ENCODE measurements at places on chromosomes 2 and 18.

GRCh38 chr2:23446916-23447315 lies 61.9 kb downstream of the KLHL29 start:
- no peak overlapping the region for H3K27ac ChIP-seq
- no peak for DNase-seq
- no peak overlapping the region for H3K4me3 ChIP-seq
- peaks cover 19% of the 10 kb centered on the region for H3K27me3 ChIP-seq
- peaks cover 2% of the 10 kb centered on the region for H3K36me3 ChIP-seq

DNA sequence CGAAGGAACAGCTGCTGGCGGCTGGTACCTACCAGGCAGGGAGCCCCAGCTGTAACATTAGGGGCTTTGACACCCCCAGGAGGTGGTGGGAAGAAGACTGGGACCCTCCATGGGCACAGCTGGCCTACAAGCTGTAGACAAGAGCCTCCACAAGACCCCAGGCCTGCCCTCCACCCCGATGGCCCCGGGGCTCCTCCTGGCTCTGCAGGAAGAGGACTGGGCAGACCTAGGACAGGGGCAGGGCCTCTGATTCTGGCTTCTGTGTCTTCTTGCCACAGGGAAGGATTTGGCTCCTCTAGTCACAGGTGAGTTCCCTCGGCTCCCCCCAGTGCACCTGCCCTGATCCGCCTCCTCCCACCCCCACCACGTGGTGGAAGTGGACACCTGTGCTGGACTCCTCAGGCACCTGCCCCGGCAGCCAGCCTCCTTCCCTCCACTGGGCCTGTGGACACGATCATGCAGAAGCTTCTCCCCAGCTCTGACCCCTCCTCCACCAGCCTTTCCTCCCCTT lies 53.4 kb upstream of the ODC1 start:
- H3K27ac ChIP-seq = peak overlapping the region; percentile 13
- no peak for DNase-seq
- H3K4me1 ChIP-seq = peaks cover 5% of the 10 kb centered on the region
- H3K27me3 ChIP-seq = peaks cover 45% of the 10 kb centered on the region
- no peak overlapping the region for H3K4me3 ChIP-seq

DNA sequence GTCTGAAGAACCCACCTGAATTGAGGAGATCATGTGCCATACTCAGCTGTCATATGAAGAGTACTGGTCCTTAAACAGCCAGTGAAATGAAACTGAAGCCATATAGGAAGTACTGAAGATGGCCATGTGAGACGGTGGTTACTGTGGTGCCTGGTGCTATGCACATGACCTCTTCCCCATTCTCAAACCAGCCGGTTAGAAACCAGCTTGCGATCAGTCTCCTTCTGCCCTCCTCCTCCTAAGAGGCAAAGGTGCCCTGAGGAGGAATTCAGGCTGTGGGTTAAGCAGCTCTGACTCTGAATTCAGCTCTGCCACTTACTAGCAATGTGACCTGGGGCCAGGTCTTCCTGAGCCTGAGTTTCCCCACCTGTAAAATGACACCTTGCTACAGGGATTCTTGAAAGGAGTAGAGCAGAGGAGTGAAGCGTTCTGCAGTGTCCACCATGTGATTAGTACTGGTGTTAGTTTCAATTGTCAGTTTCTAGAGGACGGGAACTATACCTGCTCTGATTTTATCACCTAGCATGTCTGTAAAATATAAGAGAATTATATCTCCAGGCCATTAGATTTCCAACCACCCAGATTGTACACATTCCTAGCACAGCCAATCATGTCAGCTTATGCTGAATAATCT lies 5.1 kb downstream of the FECH start:
- H3K27me3 ChIP-seq = no peaks in the 10 kb centered on the region
- peaks cover 15% of the 10 kb centered on the region for H3K36me3 ChIP-seq
- DNase-seq = peak; percentile 9
- no peak overlapping the region for H3K4me3 ChIP-seq

DNA sequence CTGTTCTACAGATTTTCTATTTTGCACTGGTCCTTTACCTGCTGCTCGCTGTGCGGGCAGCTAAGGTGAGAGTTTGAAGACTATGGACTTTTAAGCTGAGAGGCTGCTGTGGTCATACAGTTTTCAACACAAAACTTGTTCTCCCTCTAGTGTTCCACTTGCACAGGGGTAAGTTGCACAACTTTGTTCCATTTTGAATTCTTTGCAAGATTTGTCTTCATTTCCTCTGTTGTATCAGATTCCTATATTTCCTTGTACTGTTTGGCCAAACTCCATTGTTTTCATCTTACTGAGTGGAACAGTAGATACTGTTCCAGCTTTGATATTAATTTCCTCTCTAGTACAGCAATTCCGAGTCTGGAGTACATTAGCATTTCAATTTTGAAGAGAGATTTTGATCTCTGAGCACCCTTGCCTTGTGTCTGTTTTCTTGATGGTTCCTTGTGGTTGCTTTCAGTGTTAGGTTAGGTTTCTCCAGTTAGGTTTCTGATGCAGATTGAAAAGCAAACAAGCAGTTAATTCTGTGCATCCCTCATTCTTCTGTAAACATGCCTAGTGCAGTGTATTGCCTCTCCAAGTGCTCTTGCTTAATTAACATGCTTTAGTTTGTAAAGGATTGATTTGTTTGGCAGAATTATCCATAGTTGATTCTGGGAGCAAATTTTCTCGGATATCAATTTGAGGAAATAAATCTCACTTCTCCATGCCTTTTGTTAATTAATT lies 188.8 kb downstream of the PTPRM start:
- H3K36me3 ChIP-seq = no peaks in the 10 kb centered on the region
- H3K27me3 ChIP-seq = no peaks in the 10 kb centered on the region
- no peak overlapping the region for H3K4me3 ChIP-seq
- DNase-seq = no peak
- H3K4me1 ChIP-seq = no peaks in the 10 kb centered on the region
- no peak overlapping the region for H3K27ac ChIP-seq

DNA sequence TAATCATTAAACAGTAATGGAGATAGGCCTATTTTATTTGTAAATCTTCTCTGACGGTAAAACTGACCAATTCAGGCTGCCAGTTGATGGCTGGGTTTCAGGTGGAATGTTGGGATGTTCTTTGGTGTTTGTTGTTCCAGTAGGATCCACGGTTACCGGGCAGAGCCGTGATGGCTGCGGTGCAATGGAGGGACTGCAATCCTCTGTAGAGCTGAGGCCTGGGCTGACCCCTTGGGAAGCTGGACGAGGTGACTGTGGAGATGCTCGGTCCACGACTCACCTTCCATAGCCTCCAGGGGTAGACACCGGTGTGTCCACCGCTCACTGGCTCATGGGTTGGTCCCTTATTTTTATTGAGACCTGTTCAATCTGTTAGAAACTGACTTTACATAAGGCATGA lies 42.5 kb downstream of the ZNF519 start:
- no peak for DNase-seq
- H3K36me3 ChIP-seq = no peaks in the 10 kb centered on the region
- no peak overlapping the region for H3K27ac ChIP-seq
- no peaks in the 10 kb centered on the region for H3K4me1 ChIP-seq
- H3K4me3 ChIP-seq = no peak overlapping the region
- H3K27me3 ChIP-seq = peaks cover 15% of the 10 kb centered on the region

DNA sequence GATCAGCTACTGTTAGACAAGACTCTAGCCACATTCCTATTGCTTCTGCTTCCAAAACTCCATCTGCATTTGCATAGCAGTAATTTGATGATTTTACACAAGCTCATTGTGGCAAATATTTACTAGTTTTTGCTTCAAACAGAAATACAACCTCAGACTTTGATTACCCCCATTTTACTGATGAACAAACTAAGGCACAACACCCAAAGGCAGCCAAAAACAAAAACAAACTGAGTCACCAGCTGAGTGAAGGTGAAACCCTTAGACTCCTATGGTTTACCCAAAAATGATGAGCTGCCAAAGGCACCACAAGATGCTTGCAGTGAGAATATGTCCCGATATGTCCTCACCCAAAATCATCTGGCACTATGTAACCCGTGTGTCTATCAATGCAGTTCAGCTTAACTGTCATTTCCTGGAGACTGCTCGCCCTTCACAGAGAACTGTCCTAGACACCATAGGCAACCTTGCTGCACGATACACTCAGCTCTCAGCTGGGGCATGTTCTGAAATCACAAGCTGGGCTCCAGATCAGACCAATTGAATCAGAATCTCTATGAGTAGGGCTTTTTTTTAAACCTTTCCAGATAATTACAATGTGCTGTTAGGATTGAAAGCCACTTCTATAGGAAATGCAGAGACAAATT lies 4.1 kb upstream of the EVA1A start:
- no peaks in the 10 kb centered on the region for H3K4me1 ChIP-seq
- no peak overlapping the region for H3K4me3 ChIP-seq
- DNase-seq = no peak
- H3K36me3 ChIP-seq = no peaks in the 10 kb centered on the region
- H3K27ac ChIP-seq = no peak overlapping the region

DNA sequence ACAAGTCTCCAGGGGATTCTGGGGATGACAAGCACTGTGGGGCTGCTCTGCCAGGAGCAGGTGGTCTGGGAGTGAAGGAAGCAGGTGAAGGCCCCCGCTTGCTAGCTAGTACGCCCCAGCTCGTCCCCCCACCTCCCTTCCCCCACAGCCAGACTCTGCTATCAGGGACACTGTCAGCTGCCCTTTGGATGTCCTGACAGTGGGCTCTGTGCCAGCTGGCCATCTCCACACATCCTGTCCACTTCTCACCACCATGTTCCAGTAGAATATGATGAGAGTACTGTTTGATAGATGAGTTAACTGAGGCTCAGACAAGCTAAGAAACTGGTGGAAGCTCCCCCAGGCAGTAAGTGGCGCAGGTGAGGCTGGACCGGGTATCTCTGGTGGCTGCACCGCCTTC lies 276.2 kb downstream of the CELF4 start:
- DNase-seq = no peak
- H3K27ac ChIP-seq = no peak overlapping the region
- no peaks in the 10 kb centered on the region for H3K4me1 ChIP-seq
- H3K36me3 ChIP-seq = no peaks in the 10 kb centered on the region
- no peak overlapping the region for H3K4me3 ChIP-seq
- H3K27me3 ChIP-seq = no peaks in the 10 kb centered on the region

GRCh38 chr2:80531319-80531718 lies 226.8 kb upstream of the LRRTM1 start:
- H3K4me1 ChIP-seq = no peaks in the 10 kb centered on the region
- H3K27ac ChIP-seq = no peak overlapping the region
- H3K4me3 ChIP-seq = no peak overlapping the region
- H3K36me3 ChIP-seq = no peaks in the 10 kb centered on the region
- no peak for DNase-seq
- H3K27me3 ChIP-seq = no peaks in the 10 kb centered on the region

DNA sequence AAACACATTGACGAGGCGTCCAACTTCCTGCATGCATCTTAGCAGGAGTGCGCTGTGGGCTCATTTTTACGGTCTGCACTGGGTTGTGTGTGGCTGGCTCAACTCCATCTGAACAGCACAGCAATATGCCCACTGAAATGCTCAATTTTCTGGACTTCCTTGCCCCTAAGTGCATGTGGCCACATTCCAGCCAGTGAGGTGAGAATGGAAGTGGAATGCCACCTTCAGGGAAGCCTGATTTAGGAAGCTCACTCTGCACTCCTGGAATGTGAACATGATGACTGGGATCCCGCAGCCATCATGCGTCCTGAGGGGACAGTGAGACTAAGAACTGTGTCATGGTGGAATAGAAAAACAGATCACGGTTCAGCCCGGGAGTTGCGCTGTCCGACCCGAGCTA lies 76.2 kb downstream of the PSMG2 start:
- H3K4me1 ChIP-seq = peaks cover 7% of the 10 kb centered on the region
- peaks cover 10% of the 10 kb centered on the region for H3K36me3 ChIP-seq
- no peak overlapping the region for H3K27ac ChIP-seq
- no peak overlapping the region for H3K4me3 ChIP-seq
- no peak for DNase-seq

DNA sequence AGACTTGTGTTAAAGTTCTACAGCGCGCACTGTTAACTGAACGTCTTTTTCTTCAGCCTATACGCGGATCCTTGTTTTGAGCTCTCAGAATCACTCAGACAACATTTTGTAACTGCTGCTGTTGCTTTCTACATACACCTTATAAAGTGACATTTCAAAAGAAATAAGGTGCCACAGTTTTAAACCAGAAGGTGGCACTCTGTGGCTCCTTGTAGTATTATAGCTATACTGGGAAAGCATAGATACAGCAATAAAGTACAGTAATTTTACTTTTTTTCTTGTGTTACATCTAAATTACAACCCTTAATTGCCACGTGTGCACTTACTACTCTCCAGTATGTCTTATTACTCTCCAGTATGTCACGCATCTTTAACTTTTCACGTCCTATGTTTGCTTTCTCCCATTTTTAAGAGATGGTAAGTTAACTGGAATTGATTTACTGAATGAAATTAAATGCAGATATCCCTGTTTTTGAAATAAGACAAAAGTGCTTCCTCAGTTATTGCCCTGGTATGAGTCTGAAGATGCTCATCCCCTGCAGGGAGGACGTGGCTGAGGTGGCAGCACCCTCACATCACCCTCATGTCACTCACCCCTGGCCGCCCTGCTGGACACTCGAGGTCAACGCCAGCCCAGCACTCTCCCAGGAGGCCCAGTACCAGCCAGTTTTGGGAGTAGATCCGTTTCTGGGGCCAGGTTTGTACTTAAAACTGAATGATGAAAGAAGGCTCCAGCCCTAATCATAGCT lies 37.8 kb downstream of the GORASP2 start:
- no peak overlapping the region for H3K4me3 ChIP-seq
- no peak overlapping the region for H3K27ac ChIP-seq
- H3K4me1 ChIP-seq = no peaks in the 10 kb centered on the region
- no peaks in the 10 kb centered on the region for H3K27me3 ChIP-seq
- H3K36me3 ChIP-seq = peaks cover 71% of the 10 kb centered on the region

DNA sequence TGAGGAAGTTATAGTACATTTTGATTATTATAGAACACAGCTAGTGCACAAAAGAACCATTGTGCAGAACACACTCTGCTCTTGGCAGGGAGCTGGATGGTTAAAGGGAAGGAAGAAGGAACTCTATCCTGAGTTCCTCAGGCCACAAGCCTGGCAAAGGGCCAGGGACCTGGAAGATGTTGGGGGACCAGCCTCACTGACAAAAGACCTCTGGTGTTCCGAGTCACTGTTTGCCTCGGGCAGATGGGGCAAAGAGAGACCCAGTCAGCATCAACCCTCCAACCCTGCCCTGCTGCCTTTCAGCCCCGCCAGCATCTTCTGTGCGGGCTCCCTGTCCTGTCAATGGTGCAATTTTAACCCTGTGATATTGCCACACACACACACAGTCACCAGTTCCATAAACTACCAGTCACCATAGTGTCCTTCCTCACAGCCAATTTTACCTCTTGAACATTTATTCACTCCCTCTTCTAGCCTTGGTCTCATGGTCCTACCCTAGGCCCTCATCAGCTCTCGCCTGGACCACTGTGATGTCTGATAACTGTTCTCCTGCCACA lies 21.9 kb downstream of the NEMP2 start:
- no peak overlapping the region for H3K4me3 ChIP-seq
- H3K4me1 ChIP-seq = peaks cover 18% of the 10 kb centered on the region
- no peak for DNase-seq
- peaks cover 10% of the 10 kb centered on the region for H3K36me3 ChIP-seq

GRCh38 chr2:212136216-212136795 lies 402.3 kb downstream of the ERBB4 start:
- no peak overlapping the region for H3K27ac ChIP-seq
- H3K36me3 ChIP-seq = no peaks in the 10 kb centered on the region
- DNase-seq = no peak

All from effector memory CD8-positive, alpha-beta T cell (primary cell).